ENCODE measurements at places on chromosomes 2 and 18.

DNA sequence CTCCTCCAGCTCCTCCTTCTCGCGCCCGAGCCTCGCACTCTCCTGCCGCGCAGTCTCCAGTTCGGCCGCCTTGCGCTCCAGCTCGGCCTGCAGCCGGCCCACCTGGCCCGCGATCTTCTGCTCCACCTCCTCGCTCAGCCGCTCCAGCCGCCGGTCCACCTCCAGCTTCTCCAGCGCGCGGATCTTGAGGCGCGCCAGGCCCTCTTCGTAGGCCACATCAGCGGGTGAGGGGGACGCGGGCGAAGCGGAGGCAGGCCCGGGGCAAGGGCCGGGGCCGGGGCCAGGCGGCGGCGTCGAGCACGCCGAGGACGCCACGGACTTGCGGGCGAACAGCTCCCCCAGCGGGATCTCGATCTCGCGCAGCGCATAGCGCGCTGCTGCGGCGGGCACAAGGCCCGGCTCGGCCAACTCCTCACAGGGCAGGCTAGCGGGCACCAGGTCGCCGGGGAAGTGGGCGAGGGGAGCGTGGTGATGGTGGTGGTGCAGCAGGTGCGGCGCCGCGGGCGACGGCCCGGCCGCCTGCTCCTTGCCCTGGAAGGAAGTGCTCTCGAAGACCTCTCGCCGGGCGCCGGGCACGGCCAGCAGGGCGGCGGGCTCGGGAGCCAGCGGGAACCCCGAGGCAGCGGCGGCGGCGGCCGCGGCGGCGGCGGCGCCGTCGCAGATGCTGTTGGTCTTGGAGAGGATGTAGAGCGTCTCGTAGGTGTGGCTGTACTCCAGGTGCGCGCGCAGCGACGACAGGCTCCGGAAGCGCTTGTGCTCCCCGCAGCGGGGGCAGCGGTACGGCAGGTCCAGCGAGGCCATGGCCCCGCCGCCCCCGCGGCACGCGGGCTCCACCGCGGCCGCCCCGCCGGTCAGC lies 15.2 kb downstream of the FBXO41 start:
- peak; percentile 49 for DNase-seq

GRCh38 chr2:203574824-203575223 lies 39.7 kb upstream of the RAPH1 start:
- DNase-seq: no peak

DNA sequence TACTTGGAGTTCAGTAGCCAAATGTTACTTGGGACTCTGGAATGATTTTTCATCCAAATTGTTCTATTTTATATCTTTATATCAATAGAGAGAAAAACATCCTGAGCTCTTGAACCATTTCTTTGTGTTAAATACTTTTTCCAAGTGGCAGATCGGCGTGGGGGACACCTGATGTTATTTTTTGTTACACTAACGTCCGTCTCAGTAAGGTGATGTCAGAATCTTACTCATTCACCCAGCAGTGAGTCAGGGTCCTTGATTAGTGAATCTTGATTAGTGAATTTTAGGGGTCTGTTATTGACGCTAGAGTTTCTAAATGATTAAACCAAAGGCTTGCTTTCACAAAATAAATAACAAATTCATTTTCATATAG lies 1.7 kb downstream of the MIB1 start:
- no peak for DNase-seq

DNA sequence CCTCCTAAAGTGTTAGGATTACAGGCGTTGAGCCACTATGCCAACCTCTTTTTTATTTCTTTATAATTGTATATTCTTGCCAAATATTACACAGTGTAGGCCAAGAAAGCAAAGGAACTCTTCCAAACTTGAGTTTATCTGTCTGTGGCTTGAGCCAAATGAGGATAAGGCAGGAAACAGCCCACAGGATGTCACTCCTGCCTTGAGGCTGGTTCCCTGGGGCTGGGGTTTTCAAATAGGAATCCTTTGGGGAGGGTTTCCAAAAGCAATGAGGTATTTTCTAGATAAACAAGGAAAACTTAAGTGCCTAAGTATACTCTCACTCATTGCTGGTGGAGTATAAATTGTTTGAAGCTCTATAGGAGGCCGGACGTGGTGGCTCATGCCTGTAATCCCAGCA lies 56.4 kb downstream of the ADCY3 start:
- DNase-seq: no peak

GRCh38 chr2:92072461-92073035 lies 2798.7 kb upstream of the TEKT4 start:
- DNase-seq: no peak

DNA sequence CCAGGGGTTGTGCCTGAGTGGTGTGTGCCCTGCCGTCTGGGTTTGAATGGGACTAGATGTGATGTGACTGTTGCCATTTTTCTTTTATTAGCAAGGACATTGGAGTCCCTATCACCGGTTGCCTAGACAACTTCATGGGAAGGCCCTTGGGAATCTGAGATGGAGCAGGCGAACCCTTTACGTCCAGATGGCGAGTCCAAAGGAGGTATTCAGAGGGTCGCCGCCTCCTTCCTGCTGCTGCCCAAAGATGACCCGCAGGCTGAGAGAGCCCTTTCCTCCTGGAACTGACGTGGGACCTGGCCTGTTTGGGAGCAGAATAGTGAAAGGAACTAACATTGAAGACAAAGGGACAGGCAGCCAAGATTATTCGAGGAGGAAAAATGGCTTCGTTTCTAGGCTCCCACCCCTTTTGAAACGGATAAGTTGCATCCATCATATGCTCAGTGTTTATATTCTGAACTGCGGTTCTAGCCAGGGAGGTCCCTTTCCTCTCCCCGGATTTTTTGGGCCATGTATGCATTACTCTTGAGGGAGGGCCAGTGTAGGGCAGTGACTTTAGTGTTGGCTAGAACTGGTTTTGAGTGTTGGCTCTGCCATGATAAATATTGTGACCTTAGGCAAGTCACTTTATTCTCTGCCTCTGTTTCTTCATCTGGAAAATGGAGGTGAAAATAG lies 673 bp downstream of the CENPO start:
- peak; percentile 5 for DNase-seq

DNA sequence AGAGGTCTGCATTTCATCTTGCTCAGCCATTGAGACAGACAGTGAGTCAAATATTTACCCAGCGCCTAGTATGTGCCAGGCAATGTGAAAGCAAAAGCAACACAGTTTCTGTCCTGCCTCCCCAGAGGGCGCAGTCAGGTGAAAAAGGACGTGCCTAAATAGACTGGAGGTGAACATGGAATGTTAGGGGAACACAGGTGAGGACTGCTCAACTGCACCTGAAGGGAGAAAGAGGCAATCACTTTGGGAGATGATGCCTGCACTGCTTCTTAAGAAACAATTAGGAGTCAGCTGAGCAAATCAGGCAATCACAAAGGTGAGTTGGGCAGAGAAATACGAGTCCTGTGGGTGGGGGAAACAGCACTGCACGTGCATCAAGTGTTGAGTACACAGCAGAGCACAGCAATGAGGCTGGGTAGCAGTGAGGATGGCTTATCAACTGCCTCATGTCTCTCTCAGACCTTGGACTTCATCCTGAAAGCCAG lies 218.3 kb upstream of the SMAD7 start:
- no peak for DNase-seq
